ENCODE measurements at places on chromosomes 6 and 20. TPM values are rescaled to one million over a fixed set of nuclear protein-coding genes. Genes with fewer than 3 reads are reported as not detected.

- no peak for DNase-seq
Observed at GRCh38 chr20:59023616-59024015, 4.4 kb downstream of the TUBB1 start.

Gene DPPA5
- not detected for total RNA-seq

GRCh38 chr6:157657754-157658153 is 165.3 kb upstream of the SNX9 start:
- no peak for DNase-seq

GRCh38 chr20:59848182-59848581 is 85.3 kb downstream of the SYCP2 start:
- DNase-seq, result no peak

DNA sequence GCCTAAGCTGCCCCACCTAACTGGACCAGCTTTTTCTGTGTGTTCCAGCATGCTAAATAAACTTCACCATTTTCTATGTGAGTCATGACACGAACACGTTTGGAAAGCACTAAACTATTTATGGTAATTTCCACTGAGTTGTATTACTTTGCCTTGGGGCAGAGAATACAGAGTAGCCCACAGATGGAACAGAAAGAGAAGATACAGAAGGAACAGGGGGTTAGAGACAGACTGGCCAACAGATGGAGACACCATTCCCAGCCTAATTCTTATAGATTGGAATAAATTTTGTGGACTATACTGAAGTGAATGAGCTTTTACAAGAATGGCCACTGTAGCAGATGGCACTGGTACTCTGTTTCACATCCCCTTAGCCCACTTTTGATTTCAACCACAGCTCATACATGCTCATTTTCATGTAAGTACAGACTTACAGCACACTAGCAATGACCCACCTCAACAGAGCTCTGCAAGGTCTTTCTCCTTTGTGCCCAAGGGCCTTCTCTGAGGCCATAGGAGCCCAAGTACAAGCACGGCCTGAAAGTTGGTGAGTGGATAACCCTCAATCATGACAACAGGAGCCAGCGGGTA is 13.1 kb upstream of the NT5DC1 start:
- DNase-seq, result no peak

DNA sequence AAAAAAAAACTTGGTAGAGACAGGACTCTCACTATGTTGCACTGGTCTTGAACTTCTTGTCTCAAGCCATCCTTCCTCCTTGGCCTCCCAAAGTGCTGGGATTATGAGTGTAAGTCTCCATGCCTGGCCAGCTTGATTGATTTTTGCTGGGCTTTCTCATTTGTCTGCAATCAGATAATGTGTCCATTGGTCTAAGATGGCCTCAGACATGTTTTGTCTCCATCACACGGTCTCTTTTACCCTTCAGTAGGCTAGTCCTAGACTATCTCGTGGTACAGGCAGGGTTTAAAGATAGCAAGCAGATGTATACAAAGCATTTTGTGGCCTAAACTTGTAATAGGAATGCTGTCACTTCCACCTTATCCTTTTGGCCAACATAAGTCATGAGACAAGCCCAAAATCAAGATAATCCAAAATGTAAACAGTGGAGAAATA is 289.1 kb downstream of the TFAP2B start:
- no peak for DNase-seq

Data from activated T-cell treated with anti-CD3 and anti-CD28 coated beads, Interleukin-2, amount 50 U/mL, for 72 hours (primary cell).